Progenitor cell of endocrine pancreas (in vitro differentiated cells): ENCODE measurements at places on chromosomes 3 and 15. TPM values are rescaled to one million over a fixed set of nuclear protein-coding genes. Genes with fewer than 3 reads are reported as not detected.
A peak's percentile ranks its signal among the peaks of the same experiment; 100 is the strongest.

- DNase-seq, result no peak
Observed at GRCh38 chr15:53457479-53457878, 302.0 kb downstream of the WDR72 start.

DNA sequence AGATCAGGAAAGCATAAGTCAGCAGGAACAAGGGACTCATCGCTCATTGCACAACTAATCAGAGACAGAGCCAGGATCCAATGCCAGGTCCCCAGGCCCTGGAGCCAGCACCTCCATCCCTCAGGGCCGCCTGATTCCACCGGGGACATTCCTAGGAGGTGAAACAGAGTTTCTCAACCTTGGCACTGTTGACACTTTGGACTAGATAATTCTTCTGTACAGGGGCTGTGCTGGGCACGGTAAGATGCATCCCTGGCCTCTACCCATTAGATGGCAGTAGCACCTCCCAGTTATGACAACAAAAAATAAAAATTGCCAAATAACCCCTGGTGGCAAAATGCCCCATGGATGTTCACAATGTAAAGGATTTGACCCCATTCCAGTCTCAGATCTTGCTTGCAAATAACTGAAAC lies 127.7 kb downstream of the MTHFS start:
- DNase-seq, result no peak

- DNase-seq, result no peak
Observed at GRCh38 chr15:40108061-40108854, 421 bp downstream of the BMF start.

GRCh38 chr3:134038071-134038491 lies 8.4 kb upstream of the SLCO2A1 start:
- DNase-seq, result no peak

- DNase-seq, result no peak
Observed at GRCh38 chr3:47440131-47440530, 35.6 kb downstream of the SCAP start.

- no peak for DNase-seq
Observed at GRCh38 chr3:11699083-11699427, 55.3 kb upstream of the VGLL4 start.

- no peak for DNase-seq
Observed at GRCh38 chr3:154936196-154936595, 143.9 kb upstream of the MME start.

GRCh38 chr3:70000028-70000410 lies 486 bp downstream of the SAMMSON start:
- no peak for DNase-seq

GRCh38 chr3:173591401-173591800 lies 193.9 kb downstream of the NLGN1 start:
- no peak for DNase-seq

- DNase-seq, result no peak
Observed at GRCh38 chr15:72369964-72370363, 5.8 kb downstream of the HEXA start.

DNA sequence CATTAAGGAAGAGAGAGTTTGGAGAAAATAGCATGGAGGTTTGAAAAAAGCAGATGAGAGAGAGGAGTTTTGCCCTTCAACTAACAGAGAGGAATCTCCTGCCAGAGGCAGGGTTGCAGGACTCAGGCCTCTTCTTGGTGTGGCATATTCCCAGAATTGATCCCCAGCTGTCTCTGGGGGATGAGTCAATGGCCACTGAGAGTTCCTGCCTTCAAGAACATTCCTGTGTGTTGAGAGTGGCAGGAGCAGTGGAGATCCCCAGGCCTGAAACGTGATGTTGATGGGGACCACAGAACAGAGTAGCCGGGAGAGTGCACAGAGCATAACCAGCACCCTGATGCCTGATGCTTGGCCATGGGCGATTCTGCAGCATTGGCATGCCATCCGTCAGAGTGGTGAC lies 348.4 kb upstream of the THBS1 start:
- DNase-seq, result no peak

- peak; percentile 68 for DNase-seq
Observed at GRCh38 chr15:73851689-73852088, 21.7 kb upstream of the TBC1D21 start.

- no peak for DNase-seq
Observed at GRCh38 chr3:186588632-186589031, 18.1 kb downstream of the DNAJB11 start.

GRCh38 chr3:62149962-62150361 lies 223.4 kb downstream of the FEZF2 start:
- no peak for DNase-seq

DNA sequence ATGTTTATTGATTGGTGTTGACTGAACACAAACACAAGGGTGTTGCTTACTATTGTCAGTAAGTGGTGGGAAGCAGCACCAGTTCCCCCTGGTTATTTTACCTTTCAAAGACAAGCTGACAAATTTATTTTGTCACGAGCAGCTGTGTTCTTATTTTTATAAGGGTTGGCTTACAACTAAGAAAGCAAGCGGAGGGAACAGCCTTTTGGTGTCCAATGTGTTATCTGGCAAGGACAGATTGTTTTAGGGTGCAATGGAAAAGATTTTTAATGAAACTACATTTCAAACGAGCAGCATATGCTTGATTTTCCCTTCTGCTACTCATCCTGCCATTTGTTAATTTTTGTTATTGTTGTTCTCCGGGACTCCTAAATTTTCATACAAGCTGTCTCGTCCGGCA lies 920.6 kb upstream of the CFAP20DC start:
- no peak for DNase-seq

DNA sequence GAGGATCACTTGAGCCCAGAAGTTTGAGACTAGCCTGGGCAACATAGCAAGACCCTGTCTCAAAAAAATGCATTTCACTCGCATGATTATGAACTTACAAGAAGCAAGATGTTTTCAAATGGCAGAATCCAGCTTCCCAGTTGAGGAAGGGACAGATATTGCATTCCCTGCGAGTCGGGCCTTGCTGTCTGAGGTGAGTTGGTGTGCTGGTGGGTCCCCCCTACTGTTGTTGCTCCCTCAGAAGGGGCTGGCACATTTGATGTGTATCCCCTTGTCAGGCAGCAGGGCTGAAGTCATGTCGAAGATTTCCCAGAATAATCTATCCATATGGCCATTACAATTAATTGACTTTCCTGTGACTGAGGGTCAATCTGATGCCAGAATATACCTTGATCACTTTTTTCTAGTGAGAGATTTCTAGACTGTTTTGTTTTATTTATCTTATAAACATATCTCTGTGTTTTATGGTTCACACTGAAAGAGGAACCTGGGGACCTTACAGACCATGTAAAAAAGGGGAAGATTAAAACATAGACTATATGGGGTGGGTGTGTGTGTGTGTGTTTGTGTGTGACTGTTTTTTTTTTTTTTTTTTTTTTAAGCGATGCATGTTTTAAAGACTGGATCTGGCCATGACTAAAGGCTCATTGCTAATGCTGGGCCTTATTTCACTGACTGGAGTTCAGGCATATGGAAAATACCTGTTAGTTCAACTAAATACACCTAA lies 112.1 kb upstream of the MRPS22 start:
- DNase-seq, result no peak

DNA sequence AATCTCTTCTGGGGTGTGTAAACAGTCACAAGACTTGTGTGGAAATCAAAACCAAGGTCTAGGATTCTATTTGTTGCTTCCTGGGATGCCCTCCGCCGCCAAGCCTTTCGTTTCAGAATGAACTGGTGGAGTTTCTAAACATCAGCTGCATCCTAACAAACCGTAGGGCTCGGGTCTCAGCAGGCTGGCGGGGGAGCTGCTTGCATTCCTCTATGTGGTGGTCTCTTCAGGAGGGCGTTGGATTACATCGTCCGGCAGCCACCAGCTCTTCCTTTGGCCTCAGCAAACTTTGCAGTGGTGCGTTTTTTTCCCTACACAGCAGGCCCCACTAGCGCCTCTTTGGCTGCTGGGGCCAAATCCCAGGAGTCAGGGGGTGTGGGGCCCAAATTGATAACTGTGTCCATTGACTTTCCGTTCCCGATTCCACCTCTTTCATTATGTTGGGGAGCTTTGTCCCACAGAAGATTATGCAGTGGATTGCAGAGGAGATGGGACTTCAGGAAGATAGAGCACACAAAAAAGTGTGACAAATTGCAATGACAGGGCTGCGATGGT lies 390.0 kb upstream of the NR2F2 start:
- DNase-seq, result no peak

GRCh38 chr3:12437861-12438260 lies 46.4 kb upstream of the TSEN2 start:
- DNase-seq, result no peak

DNA sequence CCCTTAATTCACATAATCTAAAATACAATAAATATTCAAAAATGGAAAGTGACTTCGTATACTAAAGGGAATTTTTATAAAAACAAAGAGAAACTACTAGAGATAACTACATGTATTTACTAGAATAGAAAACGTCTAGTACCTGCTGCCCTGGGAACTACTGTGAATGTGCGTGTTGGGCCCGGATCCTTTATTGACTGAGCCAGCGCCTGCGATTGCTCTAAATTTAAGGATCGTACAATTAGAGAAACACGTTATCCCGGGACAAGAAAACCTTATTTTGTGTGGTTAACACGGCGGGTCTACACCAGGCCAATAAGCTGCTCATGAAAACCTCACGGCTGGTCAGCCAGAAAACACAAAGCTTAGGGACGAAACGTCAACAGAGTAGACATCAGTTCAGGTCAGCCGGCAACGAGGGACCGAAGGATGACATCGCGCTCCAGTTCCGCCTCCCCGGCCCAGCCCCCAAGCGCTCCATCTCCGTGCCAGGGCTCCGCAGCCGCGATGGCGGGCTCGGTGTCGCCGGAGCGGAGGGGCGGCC lies 555 bp downstream of the TM2D3 start:
- no peak for DNase-seq

DNA sequence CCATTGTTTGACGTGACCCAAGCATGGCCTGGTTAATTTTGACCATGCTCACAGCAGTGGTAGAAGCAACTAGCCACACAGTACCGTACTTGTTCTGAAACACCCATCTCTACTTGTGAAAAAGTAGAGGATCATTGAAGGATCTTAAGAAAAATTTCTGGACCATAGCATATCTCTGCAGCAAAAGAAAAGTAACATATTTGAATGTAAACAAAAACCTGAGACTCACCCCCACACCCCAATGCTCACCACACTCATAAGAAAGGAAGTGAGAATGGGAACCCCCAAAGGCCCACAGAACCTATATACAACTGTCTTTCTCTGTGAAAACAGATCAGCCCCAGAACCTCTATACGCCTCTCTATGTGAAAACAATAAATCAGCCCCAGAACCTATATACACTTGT lies 33.8 kb upstream of the TFRC start:
- no peak for DNase-seq

DNA sequence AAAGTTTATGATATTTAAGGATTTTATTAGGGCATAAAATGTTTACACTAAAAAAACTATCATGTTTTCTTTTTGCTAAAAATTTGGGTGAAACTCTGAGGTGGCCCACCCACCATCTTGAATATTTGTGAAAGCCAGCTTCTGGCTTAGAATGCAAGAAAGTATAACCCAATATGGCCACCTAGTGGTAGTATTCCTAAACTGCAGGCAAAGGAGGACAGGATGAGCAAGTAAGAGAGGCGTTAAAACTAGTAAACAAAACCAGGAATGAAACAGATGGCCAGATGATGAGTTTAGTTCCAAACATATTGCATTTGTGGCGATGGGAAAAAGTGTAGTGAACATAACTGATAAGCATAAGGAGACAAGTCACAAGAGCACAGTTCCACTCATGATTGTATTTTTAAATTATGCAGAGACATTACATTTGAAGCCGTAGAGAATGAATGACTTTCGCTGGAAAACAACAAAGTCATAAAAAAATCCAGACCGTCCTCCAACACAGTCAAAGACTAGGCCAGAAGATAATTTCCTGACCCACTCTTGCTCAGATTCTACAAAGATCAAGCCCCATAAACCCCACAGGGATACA lies 103.3 kb upstream of the PRTG start:
- peak; percentile 39 for DNase-seq

Gene ZNF80
- not detected in 2 replicates for total RNA-seq

Gene TNNC1
- total RNA-seq, result 3.3 and 3.6 TPM in 2 replicates

Gene VPS33B
- 28.0 and 33.3 TPM in 2 replicates for total RNA-seq

Gene ZSCAN29
- 71.2 and 73.8 TPM in 2 replicates for total RNA-seq

Gene KLHL24
- 72.8 and 79.6 TPM in 2 replicates for total RNA-seq

Gene CPN2
- total RNA-seq, result not detected in 2 replicates
